ENCODE measurements at places on chromosomes 5 and 9.

DNA sequence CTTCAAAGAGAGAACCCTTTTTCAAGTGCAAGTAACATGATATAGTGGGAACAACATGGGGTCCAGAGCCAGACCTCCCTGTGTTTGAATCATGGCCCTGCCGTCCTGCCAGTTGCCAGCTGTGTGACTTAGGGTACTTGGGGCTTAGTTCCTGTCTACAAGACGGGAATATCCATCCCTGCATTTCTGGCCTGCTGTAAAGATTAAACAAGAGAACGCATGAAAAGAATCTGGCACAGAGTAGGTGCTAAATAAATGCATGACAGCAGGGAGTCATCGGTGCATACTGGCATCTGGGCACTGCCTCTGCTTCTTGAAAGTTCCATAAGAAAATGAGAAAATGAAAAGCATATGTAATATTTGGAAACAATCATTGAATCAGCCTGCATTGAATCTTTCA is 77.8 kb upstream of the PRRC1 start:
- no peak for DNase-seq

DNA sequence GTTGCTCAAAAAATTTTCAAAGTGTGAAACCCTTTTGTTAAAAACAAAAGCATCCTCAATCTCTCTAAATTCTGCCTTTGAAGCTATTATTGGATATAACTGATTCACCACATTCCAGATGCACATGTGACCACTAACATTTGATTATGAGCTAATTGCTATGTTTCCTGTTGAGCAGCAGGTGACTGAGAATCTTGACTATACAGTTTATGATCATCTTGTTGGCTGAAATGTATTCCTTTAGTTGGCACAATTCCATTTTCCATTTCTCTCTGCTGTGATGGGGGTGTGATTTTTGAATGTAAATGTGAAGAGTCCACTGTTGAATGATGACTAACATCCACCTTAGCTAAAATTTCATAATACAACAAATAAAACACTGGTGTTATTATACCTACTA is 10.7 kb downstream of the LYSMD3 start:
- no peak for DNase-seq

DNA sequence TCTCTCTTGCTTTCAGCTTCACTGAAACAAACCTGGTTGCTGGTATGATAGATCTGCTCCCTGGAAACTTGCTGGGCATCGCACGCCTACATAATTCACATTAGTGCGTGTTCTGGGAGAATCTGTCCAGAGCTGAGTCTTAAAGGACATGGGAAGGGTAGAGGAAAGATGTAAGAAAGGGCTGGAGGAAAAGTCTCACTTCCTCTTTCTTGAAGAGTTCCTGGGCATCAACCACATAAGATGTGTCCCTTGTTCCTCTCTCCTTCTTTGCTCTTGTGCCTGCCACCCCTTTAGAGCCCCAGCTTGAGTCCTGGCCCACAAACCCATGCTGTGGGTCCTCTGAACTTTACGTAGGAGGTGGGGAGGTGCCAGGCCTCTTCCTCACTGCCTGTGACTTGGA is 205.3 kb upstream of the PANK3 start:
- DNase-seq: no peak

GRCh38 chr5:10019236-10019635 is 230.5 kb downstream of the ATPSCKMT start:
- no peak for DNase-seq
